ENCODE measurements at places on chromosomes 4 and X.

DNA sequence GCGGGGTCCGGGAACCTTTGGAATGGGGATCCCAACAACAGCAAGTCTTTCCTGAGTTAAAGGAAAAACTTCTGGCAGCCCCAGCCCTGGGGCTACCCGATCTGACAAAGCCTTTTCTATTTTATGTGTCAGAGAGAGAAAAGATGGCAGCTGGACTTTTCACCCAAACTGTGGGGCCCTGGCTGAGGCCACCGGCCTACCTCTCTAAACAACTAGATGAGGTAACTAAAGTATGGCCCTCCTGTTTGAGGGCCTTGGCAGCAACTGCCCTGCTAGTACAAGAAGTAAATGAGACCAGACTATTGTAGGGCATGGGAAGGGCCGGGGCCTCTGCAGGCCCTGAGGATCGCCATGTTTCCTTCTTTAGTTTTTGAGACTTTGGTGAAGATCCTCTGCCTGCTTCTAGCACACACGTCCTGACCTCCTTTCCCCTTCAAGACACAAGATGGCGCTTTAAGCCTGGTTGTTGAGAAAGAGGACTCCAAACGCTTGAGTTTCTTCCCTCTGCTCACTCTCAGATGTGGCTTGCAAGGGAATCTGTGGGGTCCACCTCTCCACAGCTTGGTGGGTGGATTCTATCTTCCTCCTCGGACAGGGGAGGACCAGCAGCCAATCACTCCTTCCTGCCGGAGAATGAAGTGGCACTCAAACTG lies 18.5 kb upstream of the DRD5 start:
- DNase-seq, result peak; percentile 79

- no peak for DNase-seq
Observed at GRCh38 chrX:43469391-43470054, 186.6 kb upstream of the MAOA start.

GRCh38 chrX:11329021-11329420 lies 35.8 kb downstream of the AMELX start:
- DNase-seq, result no peak

DNA sequence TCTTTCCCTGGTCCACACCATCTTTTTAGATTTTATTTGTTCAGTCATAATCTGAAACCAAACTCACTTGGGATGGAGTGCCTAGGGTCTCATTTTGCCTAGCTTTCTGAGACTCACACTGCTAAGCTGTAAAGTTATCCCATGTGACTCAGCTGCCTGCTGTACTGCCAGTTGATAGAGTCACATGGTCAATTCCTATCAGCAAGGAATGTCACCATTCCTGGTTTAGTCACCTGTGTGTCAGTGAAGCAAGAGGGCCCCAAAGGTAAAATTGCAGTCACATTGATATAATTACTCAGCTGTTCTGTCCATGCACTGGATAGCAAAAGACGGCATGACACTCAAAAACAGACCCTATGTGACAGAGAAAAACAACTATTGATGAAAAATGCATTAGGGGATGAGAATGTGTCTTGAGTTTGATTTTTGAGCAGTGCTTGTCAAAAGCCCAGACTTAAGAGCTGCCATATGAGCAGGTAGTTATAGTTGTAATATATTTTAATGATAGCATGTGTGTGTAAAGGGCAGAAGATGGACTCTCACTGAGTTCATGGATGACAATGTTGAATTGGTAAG lies 413.2 kb downstream of the PPARGC1A start:
- no peak for DNase-seq

DNA sequence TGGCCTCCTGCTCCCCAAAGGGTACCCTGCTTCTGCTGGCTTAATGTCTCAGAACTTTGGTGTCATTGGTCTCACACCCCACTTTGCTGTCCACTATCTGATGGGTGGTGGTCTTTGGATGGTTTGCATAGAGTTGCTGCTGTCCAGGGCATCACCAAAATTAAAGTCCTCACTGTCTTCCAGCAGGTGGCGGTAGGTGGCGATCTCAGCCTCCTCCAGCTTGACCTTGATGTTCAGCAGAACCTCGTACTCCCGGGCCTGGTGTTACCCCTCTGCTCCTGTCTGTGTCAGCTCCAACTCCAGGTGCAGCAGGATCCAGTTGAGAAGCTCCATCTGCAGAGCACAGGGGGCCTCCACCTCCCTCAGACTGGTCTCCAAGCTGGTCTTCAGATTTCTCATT lies 1169.5 kb upstream of the PABPC4L start:
- DNase-seq, result peak; percentile 43

DNA sequence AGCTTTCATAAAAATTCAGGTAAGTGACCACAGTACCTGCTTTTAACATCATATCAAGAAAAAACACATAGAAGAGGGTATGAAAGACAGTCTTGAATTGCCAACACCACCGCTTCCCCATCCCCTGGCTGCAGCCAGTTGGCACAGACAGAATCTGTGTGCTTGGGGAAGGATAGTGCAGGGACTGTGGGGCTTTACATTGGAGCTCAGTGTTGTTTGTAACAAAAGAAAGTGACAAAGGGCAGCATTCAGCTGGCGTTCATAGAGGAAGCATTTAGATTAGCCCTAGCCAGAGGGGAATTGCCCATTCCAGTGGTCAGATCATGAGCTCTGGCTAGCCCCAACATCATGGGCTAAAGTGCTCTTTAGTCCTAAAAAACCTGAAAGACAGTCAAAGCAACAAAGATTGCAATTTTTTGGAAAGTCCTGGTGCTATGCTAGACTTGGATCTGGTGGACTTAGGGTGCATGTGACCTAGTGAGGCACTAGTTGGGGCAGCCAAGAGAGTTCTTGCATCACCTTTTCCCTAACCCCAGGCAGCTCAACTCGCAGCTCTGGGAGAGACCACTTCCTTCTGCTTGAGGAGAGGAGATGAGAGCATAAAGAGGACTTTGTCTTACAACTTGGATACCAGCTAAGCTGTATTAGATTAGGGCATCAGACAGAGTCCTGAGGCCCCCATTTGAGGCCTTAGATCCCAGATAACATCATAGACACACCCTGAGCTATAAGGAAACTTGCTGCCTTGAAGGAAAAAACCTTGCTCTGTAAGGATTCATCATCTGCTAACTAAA lies 1602.4 kb upstream of the ADGRL3 start:
- no peak for DNase-seq
